Heart right ventricle (tissue), 16 donors: ENCODE measurements at places on chromosomes 11 and 22. TPM values are rescaled to one million over a fixed set of nuclear protein-coding genes. Genes with fewer than 3 reads are reported as not detected.

DENND6B gene
- 1.7 TPM for polyA plus RNA-seq

DNA sequence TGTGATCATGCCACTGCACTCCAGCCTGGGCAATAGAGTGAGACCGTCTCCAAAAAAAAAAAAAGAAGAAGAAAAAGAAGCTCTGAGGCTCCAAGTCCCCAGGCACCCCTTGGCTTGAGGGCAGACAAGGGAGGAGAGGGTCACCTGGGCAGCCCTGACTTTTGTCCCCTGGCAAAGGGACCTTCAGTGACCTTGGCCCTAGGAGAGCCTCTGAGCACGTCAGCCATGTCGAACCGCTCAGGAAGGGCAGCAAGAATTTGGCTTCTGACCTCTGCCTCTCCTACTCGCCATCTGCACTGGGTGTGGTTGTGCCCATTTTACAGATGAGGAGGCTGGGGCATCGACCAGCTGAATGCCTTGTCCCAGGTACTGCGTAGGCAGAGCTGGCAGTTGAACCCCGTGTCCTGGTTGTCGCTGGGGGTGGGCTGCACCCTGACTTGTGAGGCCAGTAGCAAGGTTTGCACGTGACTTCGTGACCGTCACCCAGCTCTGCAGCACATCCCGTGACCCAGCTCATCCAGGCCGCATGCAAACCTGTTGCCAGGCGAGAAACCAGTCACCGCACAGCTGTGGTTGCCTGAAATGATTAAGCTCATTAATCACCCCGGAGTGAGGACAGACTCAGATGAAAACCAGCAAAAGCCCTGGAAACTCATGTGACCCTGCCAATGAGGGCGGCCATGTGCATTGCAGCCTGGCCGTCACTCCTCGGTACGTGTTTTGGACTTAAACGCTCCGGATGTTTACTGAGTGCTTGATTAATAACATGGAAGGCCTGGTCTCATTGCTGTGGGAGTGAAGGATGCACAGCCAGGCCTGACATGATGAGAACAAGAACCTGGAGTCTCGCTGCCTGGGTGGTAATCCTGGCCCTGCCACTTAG, 47.7 kb upstream of the PPP6R3 start:
- no peak for DNase-seq

DNA sequence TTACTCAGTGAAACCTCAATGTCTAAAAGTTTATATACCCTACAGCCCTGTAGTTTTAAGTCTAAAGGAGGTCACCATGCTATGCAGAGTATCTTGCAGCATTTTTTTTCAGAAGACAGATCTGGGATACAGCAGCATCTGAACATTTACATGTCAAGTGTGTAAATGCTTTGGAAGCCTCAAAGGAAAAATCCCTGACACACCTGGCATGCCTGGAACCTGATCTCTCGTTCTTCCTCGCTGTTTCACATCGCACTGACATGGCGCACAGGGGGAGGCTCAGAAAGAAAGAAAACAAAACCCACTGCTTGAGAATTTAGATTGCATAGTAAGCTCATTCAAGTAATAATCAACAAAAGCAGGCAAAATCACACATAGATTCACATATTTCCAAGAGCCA, 31.0 kb downstream of the PAX6 start:
- no peak for DNase-seq

- DNase-seq: peak; percentile 80
Measured at GRCh38 chr11:113401718-113402117, 14.1 kb downstream of the ANKK1 start.

- DNase-seq: no peak
Measured at GRCh38 chr11:17533778-17534415, 10.3 kb downstream of the USH1C start.

DNA sequence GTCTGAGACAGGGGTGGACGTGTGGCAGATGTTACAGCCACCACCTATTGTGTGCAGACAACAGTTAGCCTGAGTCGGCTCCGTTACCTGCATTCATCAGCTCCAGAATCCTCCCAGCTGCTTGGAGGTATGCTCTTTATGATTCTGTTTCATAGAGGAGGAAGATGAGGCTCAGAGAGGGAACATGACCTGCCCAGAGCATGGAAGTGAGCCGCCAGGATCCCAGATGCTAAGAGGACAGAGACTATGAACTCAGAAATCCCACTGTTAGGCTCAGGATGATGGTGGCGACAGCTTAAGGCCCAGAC, 1.5 kb downstream of the EMID1 start:
- no peak for DNase-seq

DNA sequence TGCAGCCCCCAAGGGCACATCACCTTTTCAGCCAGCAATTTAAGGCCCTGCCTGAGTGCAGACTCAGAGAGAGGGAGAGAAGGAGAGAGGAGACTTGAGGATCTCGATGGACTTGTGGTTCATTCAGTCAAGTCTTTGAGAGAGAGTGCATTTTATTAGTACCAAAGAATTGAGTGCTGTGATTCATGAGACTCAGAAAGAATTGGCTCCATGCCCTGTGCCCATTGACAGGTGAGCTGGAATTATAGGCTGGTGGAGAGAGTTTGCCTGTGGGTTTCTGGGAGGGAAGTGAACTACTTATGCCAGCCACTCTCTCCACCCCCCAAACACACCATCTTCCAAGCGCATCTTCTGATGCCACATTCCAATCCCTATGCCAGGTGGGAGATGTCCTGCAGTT, 236.8 kb downstream of the MN1 start:
- DNase-seq: no peak

CD248 gene
- 35.9 TPM for polyA plus RNA-seq

OR51G2 gene
- polyA plus RNA-seq: not detected

DDI1 gene
- polyA plus RNA-seq: not detected

- DNase-seq: no peak
Measured at GRCh38 chr11:126919147-126919823, 81.3 kb downstream of the KIRREL3 start.

DNA sequence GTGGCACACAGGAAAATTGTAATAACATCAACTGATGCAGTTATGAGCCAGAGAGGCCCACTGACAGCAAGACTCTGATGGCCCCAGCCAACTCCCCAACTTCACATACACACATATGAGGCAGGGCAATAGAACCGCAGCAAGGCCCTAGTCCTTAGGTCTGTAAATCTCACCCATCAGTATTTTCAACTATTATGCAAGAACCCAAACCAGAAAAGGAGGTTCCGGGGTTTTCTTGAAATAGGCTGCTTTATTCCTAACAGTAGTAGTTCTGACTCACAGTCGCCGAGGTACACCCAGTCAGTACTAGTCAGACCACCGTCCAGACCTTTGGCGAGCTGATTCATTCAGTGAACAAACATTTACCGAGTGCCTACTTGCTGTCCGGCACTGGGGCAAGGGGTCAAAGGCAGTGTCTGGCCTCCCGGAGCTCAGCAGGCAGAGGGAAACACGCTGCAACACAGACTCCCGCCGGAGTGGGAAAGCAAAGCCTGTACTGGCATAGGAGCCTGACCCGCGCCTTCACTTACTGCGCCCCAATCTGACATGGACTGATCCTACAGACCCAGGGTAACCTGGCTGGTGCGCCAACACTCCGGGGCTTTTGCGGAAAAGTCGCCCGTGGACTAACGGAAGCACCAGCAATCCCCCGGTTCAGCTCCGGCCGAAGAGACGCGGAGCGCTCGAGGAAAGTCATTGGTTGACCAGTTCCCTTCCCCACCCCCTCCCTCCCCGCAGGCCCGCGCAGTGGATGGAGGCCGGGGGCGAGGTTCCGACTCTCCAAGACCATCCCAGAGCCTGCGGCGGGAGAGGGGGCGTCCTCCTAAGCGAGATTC, 1.3 kb downstream of the PLEKHA7 start:
- DNase-seq: peak; percentile 50

MGAT3 gene
- polyA plus RNA-seq: 2.9 TPM

ACER3 gene
- 2.9 TPM for polyA plus RNA-seq
